ENCODE measurements at places on chromosomes 13 and 19.

DNA sequence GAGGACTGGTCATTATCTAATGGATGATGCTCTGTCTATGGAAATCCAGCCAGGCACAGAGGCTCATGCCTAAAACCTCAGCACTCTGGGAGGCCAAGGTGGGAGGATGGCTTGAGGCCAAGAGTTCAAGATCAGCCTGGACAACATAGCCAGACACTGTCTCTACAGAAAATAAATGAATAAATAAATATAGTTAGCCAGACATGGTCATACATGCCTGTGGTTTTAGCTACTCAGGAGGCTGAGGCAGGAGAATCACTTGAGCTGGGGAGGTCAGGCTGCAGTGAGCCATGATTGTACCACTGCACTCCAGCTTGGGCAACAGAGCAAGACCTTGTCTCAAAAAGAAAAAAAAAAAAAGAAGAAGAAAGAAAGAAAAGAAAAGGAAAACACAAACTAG is 234.7 kb downstream of the TSHZ3 start:
- no peak for DNase-seq

DNA sequence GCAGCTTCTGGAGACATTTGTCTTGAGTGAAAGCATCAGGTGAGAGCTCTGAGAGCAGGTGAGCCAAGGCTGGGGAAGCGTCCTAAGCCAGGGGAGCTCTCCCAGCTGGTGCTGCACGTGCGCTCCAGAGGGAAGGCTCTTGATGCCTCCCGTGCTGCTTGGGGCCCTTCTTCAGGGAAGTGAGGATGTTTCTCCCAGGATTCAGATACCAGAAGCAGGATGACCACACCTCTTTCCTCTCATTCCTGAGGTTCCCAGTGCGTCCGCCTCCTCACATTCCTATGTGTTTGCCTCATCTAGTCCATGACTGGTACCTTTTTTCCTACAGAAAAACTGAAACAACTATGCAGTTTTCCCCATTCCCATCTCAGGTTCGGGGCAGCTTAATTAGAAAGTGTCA is 231.0 kb upstream of the IRS2 start:
- DNase-seq: no peak

GRCh38 chr19:49417088-49417487 is 6.2 kb downstream of the PTH2 start:
- DNase-seq: no peak

DNA sequence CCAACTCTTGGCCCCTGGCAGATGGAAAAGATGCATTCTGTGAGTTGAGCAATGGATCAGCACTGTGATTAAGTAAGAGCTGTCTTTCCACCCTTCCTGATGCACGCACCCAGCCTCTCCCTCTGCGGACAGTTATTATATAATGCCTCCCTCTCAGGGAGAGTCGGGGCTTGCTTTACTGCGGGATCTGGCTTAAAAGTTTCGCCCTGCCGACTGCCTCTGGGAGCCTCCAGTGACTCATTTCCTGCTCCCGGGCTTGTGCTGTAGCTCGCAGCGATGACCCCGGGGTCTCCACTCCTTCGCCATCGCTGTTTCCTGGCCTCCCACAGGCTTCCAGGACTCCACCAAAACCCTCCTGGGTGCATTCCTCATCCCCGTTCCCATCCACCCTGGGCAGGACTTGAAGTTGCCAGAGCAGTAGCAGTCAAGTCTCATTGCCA is 107.4 kb upstream of the SLC7A1 start:
- DNase-seq: no peak

- no peak for DNase-seq
Observed at GRCh38 chr13:23934520-23934919, 37.2 kb upstream of the C1QTNF9B start.

DNA sequence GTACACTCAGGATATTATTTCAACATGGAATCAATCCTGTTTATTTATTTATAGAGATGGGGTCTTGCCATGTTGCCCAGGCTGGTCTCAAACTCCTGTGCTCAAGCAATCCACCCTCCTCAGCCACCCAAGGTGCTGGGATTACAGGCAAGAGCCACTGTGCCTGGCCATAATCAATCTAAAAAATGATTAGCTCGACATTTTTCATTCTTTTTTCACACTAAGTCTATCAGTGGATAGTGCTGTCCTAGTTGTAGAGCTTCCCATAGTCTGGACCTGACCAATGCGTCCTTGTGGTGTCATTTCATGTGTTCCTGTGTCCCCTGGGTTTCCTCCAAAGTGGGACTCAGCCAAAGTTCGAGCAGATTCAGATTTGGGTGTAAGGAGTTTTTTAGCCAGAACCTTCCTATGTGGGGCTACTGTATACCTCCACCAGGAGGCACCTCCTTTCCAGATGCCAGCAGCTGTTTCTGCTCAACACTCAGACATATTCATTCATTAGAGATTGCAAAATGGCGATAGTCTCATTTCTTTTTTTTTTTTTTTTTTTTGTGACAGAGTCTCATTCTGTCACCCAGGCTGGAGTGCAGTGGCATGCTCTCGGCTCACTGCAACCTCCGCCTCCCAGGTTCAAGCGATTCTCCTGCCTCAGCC is 61.1 kb downstream of the MAP4K1 start:
- DNase-seq: no peak

- no peak for DNase-seq
Observed at GRCh38 chr13:25018729-25019115, 77.2 kb upstream of the PABPC3 start.

GRCh38 chr19:15468675-15469512 is 4.5 kb upstream of the RASAL3 start:
- no peak for DNase-seq

DNA sequence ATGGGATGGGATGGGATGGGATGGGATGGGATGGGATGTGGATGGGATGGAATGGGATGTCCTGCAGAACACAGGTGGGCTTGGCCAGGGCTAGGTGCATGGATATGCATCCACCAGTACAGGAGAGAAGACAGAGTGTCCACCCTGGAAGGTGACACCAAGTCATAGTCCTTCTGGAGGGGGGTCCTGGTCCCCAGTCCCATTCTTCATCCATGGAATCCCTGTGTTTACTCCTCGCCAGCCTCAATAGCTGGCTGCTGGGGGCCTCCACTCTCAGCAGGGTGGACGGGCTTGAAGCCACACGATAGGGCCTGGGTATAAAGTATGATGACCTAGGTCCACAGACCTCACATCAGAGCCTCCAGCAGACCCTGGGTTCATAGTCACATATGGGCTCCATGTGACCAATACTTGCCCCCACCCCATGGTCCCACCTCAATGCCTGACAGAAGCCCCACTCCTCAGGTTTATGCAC is 40.1 kb downstream of the RFX2 start:
- no peak for DNase-seq

DNA sequence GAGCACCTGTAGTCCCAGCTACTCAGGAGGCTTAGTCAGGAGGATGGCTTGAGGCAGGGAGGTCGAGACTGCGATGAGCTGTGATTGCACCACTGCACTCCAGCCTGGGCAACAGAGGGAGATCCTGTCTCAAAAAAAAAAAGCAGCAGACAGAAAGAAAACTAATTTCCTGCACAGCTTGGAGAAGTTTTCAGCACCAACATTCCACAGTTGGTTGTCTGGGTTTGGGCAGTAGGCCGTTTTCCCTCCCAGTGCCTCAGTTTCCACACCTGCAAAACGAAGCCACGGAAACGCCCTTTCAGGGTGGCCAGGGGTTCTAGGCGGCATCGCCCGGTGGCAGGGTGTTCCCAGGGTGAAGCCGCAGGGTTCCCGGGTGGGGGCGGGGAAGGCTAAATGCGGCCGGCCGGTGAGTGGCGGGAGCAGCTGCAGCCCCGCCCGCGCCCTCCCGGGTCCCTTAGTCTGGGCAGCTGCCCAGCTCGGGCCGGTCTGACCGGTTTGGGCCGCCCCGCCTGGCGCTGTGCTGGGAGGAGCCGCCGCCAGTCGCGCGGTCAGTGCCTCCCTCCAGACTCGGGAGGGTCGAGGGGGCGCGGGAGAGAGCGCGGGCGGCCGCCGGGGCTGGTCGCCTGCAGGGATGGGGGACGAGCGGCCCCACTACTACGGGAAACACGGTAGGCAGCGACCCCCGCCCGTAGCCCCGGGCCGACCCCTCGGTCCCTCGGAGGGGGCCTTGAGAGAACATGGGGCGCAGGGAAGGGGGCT is at the start of gene SLC44A2:
Gene SLC44A2, plus strand, starts transcription at position 551 of the 759 bp plus-strand sequence. Its CDS starts 81 bp downstream, at position 632.
- DNase-seq: no peak

DNA sequence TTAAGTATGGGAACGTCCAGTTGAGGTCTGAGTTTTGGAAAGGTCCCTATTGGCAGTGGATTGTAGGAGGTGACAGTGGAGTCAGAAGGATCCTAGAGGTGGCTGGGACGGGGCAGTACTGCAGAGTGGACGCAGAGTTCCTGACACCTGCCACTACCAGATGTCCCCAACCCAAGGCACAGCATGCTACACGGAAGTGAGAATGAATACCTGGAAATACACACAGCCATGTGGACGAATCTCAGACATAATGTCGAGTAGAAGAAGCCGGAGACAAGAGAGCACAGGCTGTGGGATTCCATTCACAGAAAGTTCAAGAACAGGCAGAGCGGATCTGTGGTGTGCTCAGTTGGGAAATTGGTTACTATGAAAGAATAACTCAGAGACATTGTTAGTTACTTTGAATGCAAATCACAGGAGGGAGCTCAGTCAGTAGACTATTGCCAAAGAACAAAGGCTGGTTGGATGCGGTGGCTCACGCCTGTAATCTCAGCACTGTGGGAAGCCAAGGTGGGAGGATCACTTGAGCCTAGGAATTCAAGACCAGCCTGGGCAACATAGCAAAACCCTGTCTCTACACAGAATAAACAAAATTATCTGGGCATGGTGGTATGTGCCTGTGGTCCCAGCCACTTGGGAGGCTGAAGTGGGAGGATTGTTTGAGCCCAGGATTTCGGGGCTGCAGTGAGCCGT is 37.4 kb downstream of the RYR1 start:
- DNase-seq: no peak

GRCh38 chr13:112626124-112626523 is 38.2 kb upstream of the TUBGCP3 start:
- no peak for DNase-seq

- DNase-seq: no peak
Observed at GRCh38 chr19:40252395-40252794, 25.9 kb upstream of the CCNP start.

- no peak for DNase-seq
Observed at GRCh38 chr13:21929400-21929799, 258.5 kb downstream of the FGF9 start.

- no peak for DNase-seq
Observed at GRCh38 chr19:10820173-10820572, 15.8 kb downstream of the TMED1 start.

DNA sequence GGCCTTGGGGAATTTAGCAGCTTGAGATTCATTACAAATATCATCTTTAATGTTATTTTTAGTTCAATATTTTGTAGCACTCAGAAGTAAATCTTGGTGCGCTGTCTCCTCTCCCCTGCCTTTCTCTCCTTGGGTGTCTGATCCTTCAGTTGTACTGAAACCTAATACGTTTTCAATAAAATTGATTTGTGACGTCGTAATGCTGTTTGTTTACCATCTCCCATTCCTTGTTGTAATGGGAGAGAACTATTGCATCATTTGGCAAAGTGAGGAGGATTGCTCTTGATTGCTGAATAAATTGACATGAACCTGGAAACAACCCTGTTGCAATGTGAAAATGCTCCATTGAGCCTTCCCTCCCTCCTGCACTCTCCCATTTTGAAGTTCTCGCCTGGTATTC is 43.2 kb upstream of the TSHZ3 start:
- no peak for DNase-seq

DNA sequence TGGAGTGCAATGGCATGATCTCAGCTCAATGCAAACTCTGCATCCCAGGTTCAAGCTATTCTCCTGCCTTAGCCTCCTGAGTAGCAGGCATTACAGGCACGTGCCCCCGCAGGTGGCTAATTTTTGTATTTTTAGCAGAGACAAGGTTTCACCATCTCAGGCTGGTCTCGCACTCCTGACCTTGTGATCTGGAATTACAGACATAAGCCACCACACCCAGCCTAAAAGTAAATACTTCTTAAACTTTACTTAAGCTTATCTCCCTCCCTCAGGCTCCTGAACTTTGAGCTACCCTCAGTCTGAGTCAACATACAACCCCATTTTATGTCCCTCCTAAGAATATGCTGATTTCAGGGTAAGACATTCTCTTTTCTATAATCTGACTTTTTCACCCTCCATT is 66.1 kb downstream of the ZNF486 start:
- no peak for DNase-seq

- no peak for DNase-seq
Observed at GRCh38 chr13:91280801-91281200, 66.7 kb upstream of the MIR17HG start.

- DNase-seq: no peak
Observed at GRCh38 chr13:112723771-112724170, 33.9 kb downstream of the ATP11A start.

DNA sequence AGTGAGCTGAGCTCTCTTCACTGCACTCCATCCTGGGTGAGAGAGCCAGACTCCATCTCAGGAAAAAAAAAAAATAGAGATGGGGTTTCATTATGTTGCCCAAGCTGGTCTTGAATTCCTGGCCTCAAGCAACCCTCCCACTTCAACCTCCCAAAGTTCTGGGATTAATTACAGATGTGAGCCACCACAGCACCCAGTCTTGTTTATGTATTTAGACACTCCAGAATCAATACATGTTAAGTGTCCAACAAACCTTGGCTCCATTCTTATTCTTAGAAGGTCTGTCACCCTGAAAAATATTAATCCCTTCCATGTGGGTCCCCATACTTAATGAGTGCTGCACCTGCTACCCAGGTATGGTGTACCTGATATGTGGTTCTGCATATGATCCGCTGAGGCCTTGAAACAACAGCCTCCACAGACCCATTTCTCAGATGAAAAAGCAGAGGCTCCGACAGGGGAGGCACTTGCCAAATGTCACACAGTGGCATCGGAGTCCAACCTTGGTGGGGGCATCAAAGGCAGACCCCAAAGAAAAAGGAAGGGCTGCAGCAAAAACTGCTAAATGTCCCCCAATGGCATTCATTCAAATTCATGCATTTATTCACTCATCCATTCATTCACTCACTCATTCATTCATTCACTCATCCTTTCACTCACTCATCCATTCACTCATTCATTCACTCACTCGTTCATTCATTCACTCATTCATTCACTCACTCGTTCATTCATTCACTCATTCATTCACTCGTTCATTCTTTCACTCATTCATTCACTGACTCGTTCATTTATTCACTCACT is 16.7 kb downstream of the TICAM1 start:
- no peak for DNase-seq

DNA sequence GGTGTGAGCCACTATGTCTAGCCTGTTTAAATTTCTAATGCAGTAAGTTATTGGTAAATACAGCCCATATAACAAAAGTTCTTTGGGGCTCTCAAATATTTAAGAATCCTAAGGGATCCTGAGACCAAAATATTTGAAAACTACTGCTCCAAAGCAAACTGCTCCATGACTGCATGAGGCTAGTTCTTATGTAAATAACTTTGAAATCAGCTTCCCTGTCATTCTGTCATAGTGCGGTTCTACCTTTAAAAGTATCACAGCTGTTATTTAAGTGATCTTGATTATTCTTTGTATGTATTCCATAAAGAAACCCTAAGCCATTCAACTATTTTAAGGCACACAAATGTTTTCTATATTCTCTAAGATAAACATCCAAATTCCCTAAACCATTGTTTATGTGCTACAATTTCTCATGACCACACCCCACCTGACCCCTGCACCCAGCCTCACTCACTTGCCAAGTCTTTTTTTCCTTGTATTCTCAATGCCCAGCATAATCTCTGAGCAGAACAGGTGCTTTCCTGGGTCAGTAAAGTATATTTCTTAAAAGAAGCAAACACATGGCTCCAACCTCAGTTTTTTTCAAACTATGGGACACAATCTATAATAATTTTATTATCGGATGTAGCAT is 146.6 kb downstream of the RNF17 start:
- DNase-seq: no peak

GRCh38 chr13:49561062-49561410 is 24.3 kb downstream of the RCBTB1 start:
- DNase-seq: no peak

- DNase-seq: peak; percentile 96
Observed at GRCh38 chr13:76289558-76289957, 596.6 kb downstream of the KCTD12 start.

Measured in NCI-H2171 treated with DMSO at 0.1 percent for 48 hours (cell line).